ENCODE measurements at places on chromosomes 2 and 18.

GRCh38 chr18:9403795-9404564 lies 69.4 kb downstream of the TWSG1 start:
- DNase-seq, result no peak

DNA sequence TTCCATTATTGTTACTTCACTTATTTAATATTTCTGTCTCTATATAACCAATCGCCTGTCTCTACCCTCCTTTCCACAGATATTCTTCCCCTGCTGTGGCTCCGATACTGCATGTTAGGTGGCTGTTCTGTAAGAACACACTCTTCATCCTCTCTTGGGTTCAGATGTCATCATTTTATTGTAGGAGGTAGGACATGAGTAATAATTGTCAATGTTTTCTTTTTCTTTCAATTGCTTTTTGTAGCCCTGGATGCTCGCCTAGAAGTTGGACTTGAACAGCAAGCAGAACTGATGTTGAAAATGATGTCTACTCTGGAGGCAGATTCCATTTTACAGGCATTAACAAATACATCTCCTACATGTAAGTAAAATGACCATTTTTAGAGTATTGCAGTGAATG lies 128.6 kb downstream of the BIRC6 start:
- DNase-seq, result no peak

- DNase-seq, result no peak
These were observed 132.7 kb upstream of the XPO1 start for GRCh38 chr2:61670591-61671501.

DNA sequence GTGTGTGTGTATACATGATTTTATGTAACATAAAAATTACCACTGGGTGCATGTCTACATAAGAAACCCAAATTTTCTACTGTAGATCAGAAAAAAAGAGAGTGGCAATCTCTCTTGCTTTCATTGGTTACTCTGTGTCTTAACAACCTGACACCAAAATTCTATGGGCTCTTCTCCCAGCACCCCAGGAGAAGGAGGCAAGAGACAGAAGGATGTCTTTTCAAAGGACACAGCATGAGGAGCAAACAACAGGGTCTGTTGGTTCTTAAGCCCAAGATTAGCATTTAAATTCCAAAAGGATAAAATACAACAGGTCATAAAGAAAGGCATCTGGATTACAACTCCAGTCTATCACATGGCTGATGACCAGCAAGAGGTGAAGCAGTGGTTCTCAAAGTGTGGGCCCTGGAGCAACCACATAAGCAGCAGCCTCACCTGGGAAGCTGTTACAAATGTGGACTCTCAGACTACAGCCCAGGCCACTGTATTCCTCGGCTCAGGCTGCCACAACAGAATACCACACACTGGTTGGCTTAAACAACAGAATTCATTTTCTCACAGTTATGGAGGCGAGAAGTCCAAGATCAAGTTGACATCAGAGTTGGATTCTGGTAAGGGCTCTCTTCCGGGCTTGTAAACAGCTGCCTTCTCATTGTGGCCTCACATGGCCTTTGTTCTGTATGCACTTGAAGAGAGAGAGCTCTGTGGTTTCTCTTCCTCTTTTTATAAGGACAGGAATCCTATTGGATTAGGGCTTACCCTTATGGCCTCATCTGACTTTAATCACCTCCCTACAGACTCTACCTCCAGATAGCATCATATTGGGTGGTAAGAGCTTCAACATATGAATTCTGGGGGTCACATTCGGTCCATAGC lies 79.8 kb upstream of the RNF152 start:
- DNase-seq, result no peak

GRCh38 chr2:105112345-105112744 lies 74.5 kb downstream of the MRPS9 start:
- DNase-seq, result no peak

- no peak for DNase-seq
These were observed 1.3 kb upstream of the RSAD2 start for GRCh38 chr2:6876309-6876708.

DNA sequence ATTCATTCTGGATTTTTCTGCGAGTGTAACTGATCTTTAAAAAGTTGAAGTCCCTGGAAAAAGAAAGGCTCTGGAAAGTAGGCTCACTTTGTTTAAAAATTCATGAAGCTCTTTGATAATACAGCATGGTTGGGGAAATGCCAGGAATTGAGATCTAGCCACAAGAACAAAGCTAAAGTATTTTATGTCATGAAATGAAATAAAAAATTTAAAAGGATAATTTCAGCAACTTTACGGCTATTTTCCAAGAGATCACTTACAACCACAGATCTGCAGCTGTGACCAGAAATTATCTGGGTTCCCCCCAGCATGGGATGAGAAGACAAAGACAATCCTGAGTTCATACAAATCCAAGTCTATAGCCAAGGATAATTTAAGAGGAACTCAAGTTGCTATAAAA lies 25.3 kb upstream of the RFX8 start:
- DNase-seq, result no peak

DNA sequence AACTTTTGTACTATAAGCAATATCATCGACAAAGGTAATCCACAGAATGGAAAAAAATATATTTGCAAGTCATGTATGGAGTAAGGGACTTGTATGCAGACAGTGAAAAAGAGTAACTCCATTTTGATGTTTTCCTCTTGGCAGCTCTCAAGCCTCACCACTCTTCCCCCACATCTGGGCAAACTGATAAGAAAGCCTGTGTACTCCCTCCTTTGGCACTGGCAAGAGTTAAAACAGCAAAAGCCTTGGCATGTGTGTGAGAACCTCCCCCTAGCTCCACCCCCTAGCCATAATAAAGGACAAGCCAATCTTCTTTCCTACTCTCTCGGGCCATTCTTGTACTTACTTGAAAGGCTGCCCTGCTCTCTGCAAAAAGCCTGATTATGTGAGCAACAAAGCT lies 335.2 kb downstream of the LRATD1 start:
- no peak for DNase-seq

DNA sequence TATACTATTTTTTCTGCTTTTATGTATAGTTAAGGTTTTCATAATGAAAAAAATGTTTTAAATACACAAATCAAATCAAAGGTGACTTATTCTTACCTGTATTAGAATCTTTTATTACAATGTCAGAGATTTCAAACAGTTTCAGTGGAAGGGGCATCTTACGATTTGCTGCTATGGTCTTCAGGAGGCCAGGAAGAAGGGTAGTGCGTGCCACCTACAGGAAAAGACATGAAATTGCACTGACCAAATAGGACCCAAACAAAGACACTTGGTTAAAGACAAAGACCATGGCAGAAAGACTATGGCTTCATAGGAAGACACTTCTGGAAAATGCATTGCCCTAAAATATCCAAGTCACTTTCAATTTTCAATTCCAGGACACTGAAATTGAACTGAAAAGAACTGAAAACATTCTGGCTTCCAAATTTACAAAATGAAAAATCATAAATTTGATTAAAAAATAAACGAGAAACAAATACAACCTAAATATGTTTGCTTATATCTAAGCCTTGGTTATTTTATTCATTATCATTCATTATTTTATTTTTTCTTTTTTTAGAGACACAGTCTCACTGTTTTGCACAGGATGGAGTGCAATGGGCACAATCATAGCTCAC lies 42.1 kb downstream of the FARSB start:
- DNase-seq, result no peak

DNA sequence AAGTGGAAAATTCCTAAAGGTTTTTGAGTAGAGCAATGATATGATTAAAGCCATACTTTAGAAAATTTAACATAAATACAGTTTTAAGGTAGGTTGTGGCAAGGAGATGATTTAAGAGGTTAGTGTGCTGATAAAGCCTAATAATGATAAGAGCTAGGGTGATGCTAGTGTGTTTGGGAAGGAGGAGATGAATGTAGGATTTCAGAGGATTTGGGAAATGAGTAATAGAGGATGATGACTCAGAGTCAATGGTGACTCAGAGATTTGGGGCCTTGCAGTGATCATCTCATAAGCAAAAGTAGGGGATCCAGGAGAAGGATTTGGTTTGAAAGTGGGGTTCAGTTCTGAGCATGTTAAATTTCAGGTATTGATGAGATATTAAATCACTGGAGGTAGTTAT lies 23.3 kb downstream of the STAMBP start:
- no peak for DNase-seq

DNA sequence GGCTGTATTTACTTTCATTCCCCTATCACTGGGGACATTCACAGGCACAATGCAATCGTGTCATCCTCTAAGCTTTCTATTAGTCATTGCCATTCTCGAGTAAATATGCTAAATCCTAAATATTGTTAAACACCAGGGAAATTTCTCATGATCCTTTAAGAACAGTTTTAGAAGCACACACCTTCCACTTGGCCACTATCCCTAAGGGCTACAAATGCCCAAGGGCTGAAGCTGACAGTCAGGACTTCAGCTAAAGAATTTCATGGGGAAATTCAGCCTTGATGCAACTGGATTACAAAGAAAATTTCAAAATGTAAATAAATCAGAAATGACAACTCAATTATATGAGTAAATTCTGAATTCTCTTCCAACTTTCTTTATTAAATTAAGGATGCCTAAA lies 163.1 kb upstream of the PID1 start:
- no peak for DNase-seq

- DNase-seq, result no peak
These were observed 71.2 kb downstream of the LRRTM1 start for GRCh38 chr2:80233333-80233732.

DNA sequence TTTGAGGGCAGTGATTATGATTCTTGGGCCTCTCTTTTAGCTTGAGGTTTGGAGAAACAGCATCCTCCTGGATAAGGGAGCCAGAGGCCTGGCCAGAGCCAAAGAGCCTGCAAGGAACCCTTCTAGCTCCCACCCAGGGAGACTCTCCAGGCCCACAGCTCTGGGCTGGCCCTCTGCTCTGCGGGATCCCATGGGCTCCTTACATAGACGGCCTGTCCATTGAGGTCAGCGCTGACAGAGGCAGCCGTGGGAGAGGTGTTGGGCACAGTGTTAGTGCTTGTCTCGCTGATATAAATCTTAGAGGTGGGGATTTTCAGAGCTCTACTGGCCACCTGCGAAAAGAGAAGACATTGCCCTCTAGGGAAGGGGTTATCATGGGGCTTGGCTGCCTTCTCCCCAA lies 67.2 kb downstream of the XDH start:
- no peak for DNase-seq

GRCh38 chr18:77161961-77162360 lies 29.4 kb upstream of the MBP start:
- no peak for DNase-seq

- no peak for DNase-seq
These were observed 994 bp upstream of the DTNA start for GRCh38 chr18:34709104-34709503.

GRCh38 chr2:6883448-6884122 lies 6.0 kb downstream of the RSAD2 start:
- no peak for DNase-seq

DNA sequence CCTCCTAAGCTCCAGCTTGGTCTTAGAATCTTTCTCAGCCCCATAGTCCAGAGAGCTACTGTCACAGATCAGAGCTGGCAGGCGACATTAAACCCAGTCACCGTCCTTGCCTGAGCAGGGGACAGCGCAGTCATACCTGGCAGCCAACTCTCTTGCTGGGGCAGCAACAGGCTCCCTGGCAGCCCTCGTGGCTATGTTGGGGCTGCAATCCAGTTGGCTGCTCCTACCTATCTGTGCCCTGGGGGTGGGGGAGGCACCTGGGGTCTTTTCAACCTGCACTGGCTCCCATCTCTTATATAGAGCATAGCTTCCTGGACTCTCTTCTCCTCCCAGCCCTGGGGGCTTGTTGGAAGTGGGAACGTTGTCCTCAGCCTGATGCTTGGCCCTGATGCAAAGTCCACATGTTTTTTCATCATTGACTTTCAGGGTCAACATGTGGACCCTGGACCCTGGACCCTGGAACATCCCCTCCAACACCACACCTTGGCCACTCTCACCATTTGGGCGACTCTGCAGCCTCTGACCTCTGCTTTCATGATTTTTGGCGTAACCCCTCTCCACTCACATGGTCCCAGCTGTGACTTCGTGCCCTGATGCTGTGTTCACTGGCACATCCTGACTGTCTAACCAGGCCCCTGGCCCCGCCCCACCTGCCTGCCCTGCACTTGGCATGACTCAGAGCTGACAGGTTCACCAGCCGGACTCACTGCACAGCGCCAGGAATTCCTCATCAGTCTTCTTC lies 45.6 kb downstream of the ATOH8 start:
- DNase-seq, result no peak

DNA sequence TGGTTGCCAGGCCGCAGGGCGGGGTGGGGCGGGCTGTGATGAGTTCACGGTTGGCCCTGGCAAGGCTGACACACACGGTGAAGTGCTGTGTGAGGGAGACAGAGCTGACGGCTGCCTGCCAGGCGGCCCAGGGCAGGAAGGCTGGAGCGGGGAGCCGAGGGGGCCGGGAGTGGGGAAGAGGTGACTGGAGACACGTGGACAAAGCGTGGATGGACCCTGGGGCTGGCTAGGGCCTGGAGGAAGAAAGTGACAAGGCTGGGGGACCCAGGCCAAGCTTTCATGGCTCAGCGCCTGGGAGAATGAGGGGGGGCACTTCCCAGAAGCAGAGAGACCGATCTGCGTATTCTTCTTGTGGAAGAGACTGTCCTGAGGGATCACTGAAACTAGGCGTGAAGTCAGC lies 123.2 kb downstream of the DYSF start:
- DNase-seq, result no peak

DNA sequence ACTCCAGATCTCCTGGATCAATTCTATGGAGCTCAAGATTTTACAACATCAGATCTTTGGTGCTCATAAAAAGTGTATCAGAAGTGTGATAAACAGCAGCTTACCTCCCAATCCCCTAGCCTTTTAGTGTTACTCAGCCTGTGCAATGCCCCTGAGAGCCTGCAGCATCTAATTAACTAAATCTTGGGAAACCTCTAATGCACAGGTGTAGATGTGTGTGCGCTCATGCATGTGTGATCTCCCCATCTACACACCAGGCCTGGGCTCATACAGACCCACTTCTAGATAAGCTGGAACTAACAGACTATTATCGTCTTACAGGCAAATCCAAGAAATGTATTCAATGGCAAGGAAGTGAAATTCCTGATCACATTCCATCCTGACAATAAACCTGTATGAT lies 7.5 kb downstream of the SUCLG1 start:
- DNase-seq, result no peak

DNA sequence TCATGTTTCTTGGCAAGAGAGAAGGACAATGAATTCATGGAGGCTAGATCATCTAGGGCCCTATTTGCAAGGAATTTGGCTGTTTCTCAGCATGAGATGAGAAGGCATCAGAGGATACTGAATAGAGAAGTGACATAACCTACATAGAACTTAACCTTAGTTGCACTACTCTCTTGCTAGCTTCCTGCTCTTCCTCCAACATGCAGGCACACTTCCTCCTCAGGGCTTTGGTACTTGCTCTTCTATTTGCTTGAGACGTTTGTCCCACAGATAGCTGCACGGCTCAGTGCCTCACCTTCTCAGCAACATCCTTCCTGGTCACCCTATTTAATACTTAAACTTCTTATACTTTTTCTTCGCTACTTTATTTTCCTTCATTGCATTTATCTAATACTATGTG lies 20.0 kb upstream of the LANCL1 start:
- no peak for DNase-seq

DNA sequence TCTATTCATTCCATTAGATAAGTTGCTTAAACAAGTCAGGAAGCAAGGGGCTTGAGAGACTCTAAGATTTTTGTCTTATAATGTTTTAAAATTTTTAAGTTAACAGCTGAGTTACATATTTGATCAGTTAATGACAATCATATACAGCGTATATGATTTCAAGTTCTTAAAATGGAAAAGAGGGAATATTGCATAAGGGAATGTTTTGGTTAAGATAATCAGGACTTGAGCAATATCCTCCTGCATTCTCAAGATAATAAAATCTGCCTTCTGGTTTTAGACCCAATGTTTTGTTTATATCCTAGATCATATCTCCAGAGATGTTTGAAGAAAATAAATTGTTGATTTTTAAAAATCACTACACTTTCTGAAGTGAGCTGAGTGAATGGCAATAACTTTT lies 13.4 kb upstream of the DYNC1I2 start:
- no peak for DNase-seq
